ENCODE measurements at places on chromosomes 1 and 21. TPM values are rescaled to one million over a fixed set of nuclear protein-coding genes. Genes with fewer than 3 reads are reported as not detected.

GRCh38 chr1:55055084-55055882, 15.9 kb downstream of the PCSK9 start:
- no peak for DNase-seq

- DNase-seq = no peak
Observed at GRCh38 chr1:27489501-27489972, 430 bp downstream of the WASF2 start.

- DNase-seq = no peak
Observed at GRCh38 chr1:152191260-152191659, 32.2 kb upstream of the RPTN start.

DNA sequence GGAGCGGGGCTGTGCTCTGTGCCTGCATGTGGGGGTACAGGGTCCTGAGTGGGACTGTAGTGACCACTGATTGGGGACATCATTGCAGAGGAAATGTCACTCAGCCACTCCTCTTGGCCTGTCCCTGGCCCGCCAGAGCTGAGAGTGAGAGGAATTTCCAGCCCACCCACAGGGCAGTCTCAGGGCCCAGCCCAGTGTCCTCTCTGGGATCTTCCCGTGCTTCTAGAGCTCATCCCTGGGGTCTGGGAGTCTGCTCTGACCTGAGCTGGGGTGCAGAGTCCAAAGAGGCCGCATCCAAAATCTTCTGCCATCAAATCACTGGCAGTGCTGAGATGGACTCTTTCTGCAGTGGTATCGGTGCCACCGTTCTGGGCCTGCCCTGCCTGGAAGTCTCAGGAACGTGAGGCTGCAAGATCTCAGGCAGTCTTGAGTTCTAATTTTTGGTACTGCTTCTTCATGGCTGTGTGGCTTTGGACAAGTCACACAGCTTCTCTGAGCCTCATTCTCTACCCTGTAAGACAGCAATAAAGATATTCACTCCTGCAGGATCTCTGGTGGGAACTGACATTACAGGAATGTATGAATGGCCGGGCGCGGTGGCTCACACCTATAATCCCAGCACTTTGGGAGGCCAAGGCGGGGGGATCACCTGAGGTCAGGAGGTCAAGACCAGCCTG, 100.8 kb upstream of the TARDBP start:
- DNase-seq = no peak

DNA sequence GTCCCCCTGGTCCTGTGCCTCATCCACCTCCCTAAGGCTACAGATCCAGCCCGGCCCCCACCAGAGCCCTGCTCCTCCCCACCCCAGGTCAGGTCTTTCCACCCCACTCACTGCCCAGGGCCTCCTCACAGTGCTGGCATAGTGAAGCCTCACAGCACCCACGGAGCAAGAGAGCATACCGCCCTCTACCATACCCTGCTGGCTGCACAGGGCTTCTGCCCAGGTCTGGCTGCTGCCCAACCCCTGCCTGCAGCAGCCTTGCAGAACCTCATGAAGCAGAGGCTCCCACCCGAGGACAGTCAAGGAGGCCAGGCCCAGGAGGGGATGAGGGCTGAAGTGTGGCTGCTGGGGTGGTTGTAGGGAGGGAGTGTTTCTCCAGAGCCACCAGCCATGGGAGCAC, 19.7 kb upstream of the ARF1 start:
- no peak for DNase-seq

GRCh38 chr1:156389311-156389710, 20.3 kb downstream of the RHBG start:
- no peak for DNase-seq

The RGSL1 gene
- not detected for total RNA-seq

The TCHH gene
- 0.12 TPM for total RNA-seq

The RASSF5 gene
- 184 TPM for total RNA-seq

The FCER1A gene
- not detected for total RNA-seq

The TMPRSS3 gene
- 27.4 TPM for total RNA-seq

The TSPEAR gene
- not detected for total RNA-seq
